ENCODE measurements at places on chromosomes 5 and 9.

DNA sequence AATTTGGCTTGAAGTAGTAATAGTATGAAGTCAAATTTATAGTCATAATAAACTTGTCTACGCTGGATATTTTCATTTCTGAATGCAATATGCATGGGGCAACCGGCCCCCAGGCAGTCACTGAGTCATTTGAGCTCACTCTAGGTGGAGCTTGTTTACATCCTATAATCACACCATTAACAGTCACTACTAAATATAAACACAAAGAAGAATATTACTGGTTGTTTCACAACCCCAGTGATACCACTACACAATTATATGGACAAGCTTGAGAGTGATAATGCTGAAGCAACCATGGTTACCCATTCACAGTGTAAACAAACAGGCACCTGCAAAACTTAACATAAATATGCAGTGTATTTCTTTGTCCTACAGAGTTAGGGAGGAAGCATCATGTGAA lies 68.7 kb downstream of the MARCHF3 start:
- no peak for DNase-seq

GRCh38 chr5:14660833-14661232 lies 3.7 kb upstream of the OTULIN start:
- no peak for DNase-seq

- DNase-seq = no peak
These were observed 22.9 kb upstream of the HMGCS1 start for GRCh38 chr5:43336159-43336558.

DNA sequence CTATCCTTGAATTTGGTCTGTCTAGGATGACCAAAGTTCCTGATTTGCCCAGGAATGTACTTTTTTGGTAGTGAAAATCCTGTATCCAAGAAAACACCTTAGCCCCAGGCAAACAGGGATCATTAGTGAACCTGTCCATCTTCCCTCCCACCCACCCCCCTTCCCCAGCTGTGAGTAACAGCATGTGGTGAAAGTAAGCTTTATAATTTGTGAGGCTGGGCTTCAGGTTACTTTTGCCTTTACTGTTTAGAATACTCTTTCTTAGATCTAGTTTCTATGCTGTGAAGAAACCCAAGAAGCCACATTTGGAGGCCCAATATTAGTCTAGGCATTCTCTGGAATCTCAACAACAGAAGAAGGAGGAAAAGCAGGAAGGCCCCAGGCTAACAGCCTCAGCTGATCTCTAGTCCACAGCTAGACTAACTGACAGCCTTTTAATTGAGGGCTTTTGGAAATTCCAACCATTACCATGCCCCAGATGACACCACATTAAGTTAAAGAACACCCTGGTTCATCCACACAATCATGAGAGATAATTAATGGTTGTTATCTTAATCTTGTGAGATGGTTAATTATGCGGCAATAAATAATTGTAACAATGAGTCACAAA lies 703.0 kb upstream of the NUDT12 start:
- DNase-seq = no peak

DNA sequence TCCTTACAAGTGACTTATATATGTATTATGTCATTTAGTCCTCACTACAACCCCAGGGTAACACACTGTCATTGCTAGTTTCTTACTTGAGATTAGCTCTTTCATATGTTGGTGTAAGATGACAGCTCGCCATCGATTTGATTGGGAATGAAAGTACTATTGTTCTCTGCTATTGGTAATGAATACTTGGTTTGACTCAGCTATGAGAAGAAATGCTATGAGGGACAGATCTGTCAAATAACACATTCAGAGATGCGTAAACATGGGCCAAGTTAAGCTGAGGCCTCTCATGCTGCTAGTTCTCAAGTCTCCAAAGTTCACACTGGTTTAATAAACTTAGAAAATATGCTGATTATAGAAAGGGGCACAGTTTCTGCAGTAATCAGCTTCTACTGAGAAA lies 142.7 kb downstream of the SGCD start:
- no peak for DNase-seq

DNA sequence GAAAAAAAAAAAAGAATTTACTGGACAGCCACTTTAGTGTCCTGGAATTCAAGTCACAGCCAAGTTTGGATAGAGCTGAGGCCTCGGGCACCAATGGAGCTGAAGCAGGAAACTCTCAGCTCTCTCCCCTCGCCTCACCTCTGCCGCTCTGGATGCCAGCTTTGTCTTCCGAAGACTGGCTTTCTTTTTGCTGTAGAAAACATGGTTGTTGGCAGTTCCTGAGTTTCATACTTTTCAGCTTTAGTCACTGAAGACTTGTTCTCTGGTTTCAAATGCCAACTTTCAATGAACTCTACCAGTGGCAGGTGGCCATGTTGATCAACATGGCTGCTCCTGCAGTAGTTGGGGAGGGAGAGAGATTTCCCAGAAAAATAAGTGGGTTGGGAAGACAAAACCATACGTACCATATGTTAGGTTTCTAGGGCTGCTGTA lies 142.2 kb downstream of the SNX18 start:
- DNase-seq = no peak

DNA sequence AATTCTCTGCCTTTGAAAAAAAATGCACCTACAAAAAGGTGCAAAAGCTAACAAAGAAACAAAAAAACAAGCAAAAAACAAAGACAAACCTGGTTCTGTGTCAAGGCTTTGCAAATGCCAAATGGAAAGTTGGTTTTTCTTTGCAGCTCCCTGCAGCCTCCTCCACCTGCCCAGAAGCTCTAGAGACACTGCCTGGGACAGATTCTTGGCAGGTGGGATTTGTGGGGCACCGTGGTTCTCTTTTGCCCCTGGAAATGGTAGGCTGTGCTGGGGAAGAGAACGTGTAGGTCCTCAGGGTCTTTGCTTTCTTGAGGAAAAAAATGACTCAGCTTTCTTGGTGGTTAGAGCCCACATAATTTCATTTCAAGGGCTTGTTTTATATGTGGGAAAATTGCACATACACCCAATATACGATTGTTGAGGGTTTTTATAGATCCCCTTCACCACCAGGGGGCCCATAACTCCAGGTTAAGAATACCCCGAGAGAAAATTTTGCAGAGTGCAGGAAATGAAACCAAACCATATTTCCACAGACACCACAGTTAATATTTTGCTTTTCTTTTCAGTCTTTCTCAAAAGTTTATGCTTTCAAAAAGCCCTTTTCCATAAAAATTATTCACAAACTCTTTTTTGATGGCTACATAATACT lies 58.7 kb downstream of the NXNL2 start:
- DNase-seq = peak; percentile 50

GRCh38 chr9:33197279-33198152 lies 30.4 kb upstream of the B4GALT1 start:
- no peak for DNase-seq

DNA sequence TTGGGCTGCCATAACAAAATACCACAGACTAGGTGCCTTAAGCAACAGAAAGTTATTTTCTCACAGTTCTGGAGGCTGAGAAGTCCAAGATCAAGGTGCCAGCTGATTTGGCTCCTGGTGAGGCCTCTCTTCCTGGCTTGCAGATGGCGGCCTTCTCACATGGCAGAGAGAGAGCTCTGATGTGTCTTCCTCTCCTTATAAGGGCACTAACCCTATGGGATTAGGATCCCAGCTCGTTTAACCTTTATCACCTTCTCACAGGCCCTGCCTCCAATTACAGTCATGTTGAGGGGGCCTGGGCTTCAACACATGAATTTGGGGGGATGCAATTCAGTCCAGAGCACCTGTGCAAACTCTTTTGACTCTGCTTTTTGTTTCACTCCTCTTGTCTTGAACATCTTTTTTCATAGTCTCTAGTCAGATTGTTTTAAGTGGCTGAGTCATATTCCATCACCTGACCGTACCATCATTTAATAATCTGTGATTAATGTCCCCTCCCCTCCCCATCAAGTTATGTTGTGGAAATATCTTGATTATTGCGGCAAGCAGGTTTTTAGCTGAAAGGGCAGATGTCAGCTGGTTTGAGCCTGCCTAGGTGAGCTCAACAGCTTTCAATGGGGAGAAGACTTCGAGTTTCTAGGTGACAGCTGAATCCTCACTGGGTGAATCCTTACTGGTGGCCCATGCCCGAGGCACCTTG lies 61.8 kb downstream of the NDFIP1 start:
- no peak for DNase-seq

GRCh38 chr9:88013035-88013434 lies 38.7 kb upstream of the CDK20 start:
- no peak for DNase-seq

DNA sequence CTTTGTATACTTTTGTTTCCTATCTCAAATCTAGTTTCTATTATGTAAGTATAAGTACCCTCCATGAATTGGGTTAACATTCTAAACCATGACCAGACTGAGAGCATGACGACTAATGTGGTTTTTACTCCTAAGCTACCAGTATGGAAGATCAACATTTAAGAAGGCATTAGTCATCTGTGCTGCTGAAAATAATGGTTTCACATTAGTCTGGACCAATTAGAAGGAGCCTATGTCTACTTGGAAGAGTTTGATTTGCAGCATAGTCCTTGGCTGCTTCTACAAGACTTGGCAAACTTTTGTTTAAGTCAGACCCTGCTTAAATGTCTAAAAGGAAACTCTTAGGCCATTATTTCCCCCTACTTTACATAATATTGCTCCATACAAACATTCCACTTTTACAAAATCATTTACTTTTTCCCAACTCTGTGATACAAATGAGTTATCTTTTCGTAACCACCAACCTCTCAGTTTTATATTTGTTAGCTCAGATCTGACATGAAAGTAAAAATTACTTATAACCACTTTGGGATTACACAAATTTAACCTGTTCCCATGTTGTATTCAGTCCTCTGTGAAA lies 186.7 kb downstream of the COMMD10 start:
- DNase-seq = no peak

GRCh38 chr9:121485623-121486022 lies 14.0 kb downstream of the GGTA1 start:
- DNase-seq = peak; percentile 80

DNA sequence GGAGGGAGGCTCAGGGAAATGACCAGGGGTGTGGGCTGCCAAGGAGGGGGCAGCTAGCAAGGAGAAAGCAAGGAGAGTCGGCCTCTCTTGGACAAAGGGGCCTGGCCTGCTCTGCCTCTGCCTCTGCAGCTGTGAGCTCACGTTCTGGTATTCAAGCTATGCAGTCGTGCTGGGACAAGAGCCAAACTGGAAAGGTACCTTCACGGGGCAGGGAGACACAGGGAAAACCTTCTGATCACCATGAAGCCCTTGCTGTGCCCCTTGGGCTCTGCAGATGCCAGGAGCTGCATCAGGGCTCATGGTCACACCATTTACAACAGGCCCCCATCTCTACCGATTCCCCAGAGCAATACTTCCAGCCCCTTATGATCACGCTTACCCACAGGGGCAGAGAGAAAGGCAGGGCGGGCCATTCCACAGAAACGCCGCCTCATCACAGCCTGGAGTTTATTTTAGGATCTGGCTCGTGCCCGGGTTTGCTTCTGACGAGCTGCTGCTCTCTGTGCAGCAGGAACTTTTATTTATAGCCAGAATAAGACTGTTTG lies 63.2 kb downstream of the PRRT1B start:
- DNase-seq = no peak

GRCh38 chr5:102529031-102529430 lies 30.2 kb upstream of the SLCO6A1 start:
- no peak for DNase-seq

- DNase-seq = peak; percentile 90
These were observed 71.4 kb downstream of the RALGPS1 start for GRCh38 chr9:126985870-126986498.

GRCh38 chr9:135468854-135469521 lies 10.6 kb upstream of the PPP1R26 start:
- no peak for DNase-seq

DNA sequence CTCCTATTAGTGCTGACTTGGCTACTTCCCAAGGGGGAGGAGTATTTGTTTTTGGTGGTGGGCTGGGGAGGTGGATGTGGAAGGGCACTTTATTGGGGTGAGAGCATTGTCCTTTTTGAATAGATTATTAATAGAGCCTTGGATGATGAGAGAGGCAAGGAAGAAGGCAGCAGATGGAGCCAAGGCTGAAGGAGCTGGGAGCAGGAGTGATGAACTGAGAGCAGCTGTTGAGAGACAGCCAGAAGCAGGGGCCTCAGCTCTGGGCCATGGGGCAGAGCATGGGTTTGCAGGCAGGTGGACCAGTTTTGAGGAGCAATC lies 29.6 kb downstream of the RGS3 start:
- DNase-seq = no peak

DNA sequence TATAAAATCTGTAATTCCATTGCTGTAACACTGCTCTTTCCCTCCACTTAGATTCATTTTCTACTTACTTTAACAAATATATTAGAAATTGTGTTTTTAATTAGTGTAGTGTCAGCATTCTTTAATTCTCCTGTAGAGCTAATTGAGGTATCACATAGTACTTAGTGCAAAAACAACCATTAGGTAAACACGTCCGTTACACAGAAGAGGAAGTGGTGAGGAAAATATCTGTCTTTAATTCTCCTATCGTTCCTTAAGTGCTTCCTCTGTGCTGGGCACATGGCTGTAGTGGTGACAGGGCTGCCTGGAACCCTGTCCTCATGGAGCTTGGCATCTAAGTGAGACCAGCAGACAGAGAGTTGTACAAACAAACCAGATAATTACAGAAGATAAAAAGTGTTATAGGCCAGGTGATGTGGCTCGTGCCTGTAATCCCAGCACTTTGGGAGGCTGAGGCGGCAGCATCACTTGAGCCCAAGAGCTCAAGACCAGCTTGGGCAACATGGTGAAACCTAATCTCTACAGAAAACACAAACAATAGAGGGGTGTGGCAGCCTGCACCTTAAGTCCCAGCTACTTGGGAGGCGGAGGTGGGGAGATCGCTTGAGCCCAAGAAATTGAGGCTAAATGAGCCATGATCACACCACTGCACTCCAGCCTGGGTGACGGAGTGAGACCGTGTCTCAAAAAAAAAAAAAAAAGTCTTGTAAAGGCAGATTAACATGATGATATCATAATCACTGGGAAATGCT lies 36.4 kb downstream of the PARP8 start:
- peak; percentile 25 for DNase-seq

DNA sequence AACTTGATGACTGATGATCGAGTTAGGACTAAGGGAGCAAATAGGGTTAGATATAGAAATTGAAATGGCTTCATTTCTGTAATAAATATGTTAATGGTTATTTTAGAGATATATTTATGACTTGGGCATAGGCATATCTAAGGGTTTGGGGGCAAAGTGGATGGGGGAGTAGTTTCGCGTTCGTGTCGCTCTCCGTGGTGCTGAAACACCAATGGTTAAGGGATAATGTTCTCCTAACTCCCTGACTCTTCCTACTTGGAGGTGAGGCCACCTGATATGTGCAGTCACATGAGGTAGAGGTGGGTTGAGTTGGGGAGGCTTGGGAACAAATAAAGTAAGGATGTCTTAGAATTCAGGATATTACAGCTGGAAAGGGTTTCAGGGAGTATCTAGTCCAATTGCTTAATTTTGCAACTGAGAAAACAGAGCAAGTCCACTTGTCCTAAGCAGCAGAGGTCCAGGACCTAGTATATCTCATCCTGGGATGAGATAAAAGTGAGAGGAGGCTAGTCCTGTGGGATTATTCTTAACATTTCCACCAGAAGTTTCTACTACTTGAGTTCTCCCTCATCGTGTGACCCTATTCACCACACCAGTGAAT lies 44.0 kb upstream of the MAP1B start:
- DNase-seq = no peak
